ENCODE measurements at places on chromosomes 11 and 22. TPM values are rescaled to one million over a fixed set of nuclear protein-coding genes. Genes with fewer than 3 reads are reported as not detected.

KCNJ5 gene
- total RNA-seq, result 7.5 TPM

RAG2 gene
- not detected for total RNA-seq

MRPL11 gene
- total RNA-seq, result 34.9 TPM

CARD10 gene
- total RNA-seq, result 16.4 TPM

CHRDL2 gene
- not detected for total RNA-seq

APOA4 gene
- not detected for total RNA-seq

C11orf91 gene
- total RNA-seq, result not detected

PLAAT3 gene
- total RNA-seq, result 15.9 TPM

MS4A3 gene
- total RNA-seq, result not detected

MAJIN gene
- total RNA-seq, result not detected

OR51E2 gene
- under 0.01 TPM for total RNA-seq

ELFN2 gene
- total RNA-seq, result 1.9 TPM

HOATZ gene
- not detected for total RNA-seq

FXYD6 gene
- 0.72 TPM for total RNA-seq

SLC1A2 gene
- total RNA-seq, result 0.24 TPM

Data from tracheal epithelial cell (primary cell).